ENCODE measurements at places on chromosomes 1 and 21.

DNA sequence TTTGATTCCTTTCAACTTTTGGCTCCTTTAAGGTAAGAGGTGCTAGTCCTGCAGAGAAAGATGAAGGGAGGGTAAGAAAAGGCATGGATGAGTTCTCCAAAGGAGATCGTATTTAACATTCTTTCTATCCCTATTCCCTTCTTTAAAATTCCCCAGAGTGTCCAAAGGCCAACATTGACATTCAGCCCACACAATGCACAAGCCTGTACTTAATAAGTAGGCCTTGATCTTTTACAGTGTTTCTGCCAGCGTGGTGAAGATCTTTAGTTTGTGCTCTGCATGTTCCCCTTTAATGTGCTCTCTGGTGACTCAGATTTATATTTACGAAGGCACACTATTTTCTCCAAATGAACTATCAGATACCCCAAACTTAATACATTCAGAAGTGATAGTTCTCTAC is 582.5 kb upstream of the RGS18 start:
- no peak for DNase-seq

DNA sequence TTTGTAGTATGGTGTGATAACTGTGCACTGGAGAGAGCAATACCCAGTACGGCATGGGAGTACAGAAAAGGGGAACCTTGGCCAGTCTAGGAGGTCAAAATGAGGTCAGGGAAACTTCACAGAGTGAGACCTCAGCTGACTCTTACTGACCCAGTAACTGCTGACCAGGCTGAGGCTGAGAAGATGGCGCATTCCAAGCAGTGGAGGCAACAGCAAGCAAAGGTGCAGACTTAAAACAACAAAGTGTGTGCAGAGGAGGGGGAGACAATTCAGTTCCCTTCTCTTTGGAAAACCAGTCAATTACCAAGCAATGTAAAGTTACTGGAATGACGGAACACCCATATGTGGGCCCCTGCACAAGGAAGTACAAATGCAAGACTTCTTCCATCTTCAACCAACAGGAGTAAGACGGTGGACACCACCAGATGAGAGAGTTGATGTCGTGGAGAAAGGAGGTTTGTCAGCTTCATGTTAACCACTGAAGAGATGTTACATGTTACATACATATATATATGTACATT is 54.6 kb upstream of the PRDX6 start:
- no peak for DNase-seq

GRCh38 chr1:232034556-232034955 is 408.0 kb downstream of the DISC1 start:
- no peak for DNase-seq

DNA sequence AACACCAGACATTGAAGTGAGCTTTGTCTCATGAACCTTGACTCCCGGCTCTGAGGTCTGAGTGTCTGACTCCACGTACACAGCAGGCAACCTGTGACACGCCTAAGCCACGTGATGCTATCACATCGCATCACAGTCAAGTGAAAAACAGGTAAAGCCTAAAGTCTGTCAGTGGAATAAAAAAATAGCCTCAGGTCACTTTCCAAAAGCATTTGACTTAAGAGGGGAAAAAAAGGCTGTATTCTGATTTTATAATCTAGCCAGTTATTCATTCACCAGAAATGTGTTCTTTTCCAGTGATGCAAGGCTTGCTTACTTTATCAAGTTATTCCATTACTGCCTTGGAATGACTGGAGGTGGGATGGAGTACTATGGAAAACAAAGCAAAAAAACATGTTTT is 163.2 kb upstream of the HMCN1 start:
- no peak for DNase-seq

DNA sequence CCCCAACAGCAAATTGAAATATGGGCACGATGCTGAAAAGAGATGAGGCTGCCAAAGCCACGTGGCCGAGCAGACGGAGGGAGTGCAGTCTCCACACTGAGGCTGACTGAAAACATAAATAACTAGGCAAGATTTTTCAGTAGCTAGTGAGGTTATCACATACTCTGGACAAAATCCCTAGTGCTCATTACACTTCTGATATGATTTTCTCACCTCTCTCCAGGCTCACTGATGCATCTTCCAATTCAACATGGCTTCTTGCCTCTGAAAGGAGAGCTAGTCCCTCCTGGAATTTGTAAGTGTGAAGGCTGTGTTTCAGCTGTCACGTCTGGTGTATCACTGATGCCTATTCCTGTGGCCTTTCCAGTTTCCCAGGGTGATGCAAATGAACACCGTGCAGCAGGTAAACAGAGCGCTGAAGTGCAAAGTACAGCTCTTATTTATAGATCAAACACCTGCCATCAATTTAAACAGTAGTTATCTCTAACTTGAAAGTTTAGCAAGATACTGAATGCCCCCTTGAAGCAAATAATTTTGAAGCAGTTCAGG is 656.1 kb downstream of the KIF26B start:
- no peak for DNase-seq

- DNase-seq: no peak
Observed at GRCh38 chr1:83060651-83061390, 938.1 kb downstream of the TTLL7 start.
